SK-MEL-5 (cell line): ENCODE measurements at places on chromosomes 11 and 22. TPM values are rescaled to one million over a fixed set of nuclear protein-coding genes. Genes with fewer than 3 reads are reported as not detected.

- no peak for DNase-seq
Measured at GRCh38 chr11:126997196-126997595, 3.4 kb downstream of the KIRREL3 start.

- no peak for DNase-seq
Measured at GRCh38 chr11:90124371-90124770, 10.1 kb upstream of the NAALAD2 start.

- no peak for DNase-seq
Measured at GRCh38 chr11:91694331-91694730, 530.3 kb upstream of the FAT3 start.

Gene DDTL
- 1.6 and 1.8 TPM in 2 replicates for total RNA-seq

Gene OLFML1
- not detected in 2 replicates for total RNA-seq

- no peak for DNase-seq
Measured at GRCh38 chr22:39147335-39148025, 5.0 kb downstream of the CBX7 start.

DNA sequence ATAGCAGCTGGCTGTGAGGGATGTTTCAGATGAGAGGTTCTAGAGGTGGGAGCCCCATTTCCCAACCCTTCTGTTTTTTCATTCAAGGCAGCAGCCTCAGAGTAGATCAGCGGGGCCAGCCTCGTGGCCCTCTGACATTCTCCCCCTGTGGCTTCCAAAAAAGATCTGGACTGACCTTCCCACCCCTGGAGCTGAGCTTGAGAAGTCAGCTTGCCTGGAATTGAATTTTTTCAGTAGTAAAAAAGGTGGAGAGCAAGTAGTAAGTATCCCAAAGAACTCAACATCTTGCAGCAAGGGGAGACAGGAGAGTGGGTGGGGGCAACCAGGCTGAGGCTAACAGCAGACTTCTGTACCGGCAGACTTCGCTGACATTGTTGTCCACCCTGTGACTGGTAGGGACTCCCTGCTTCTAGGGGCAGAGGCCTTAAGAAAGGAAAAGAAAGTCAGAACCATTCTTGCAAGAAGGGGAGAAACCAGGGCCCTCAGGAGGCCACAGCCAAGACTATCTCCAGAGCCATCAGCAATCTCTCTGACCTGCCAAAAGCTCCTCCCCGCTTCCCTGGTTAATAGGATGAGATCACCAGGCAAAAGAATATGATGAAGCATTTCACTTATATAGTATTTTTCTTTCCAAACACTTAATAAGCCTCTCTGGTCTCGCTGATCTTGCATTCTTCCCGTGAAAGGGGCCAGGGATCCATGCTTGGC is 2.0 kb upstream of the GRIK4 start:
- DNase-seq, result no peak

Gene CCDC73
- not detected in 2 replicates for total RNA-seq

Gene OR52I1
- not detected in 2 replicates for total RNA-seq

GRCh38 chr11:57394203-57394965 is 3.9 kb upstream of the PRG2 start:
- no peak for DNase-seq

DNA sequence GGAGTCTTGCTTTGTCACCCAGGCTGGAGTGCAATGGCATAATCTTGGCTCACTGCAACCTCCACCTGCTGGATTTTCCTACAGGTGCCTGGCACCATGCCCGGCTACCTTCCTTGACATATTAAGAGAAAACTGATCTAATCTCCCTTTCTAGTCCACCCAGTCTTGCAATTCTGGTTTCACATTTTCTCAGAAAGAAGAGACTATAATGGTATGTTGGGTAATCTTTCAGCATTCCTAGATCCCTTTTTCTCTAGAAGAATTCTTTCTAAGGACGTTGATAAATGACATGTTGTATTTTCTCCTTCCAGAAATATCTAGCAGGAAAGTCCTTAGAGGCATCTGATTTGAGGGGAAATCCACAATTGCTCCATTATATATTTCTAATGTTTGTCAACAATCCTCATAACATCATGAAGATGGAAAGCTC is 10.4 kb upstream of the HSPA8 start:
- no peak for DNase-seq

- peak; percentile 22 for DNase-seq
Measured at GRCh38 chr11:104582431-104582830, 315.8 kb downstream of the CASP12 start.

- no peak for DNase-seq
Measured at GRCh38 chr22:27625769-27626674, 175.5 kb downstream of the MN1 start.

Gene ARHGAP42
- total RNA-seq, result 18.3 and 19.3 TPM in 2 replicates

GRCh38 chr22:39925909-39926679 is 25.2 kb downstream of the GRAP2 start:
- no peak for DNase-seq

DNA sequence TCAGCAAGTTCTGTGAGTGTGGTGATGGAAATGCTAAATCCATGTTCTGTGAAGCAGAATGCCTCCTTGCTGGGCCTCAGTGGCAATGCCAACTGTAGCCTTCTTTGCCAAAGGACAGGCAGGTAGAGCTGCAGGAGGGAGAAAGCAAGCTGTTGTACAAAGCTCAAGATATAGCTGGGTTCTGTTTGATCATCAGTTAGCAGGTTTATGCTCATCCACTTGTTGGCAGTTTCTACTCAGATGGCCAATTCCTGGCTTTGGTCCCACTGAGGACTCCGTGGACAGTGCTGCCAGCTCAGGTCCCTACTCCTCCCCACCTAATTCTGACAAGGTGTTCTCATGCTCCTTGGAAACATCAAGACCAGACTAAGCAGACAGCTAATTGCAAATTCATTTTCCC is 65.1 kb downstream of the PRSS23 start:
- DNase-seq, result no peak

Gene SCGB1D2
- 4.5 and 6.0 TPM in 2 replicates for total RNA-seq

Gene SART1
- 40.1 and 46.5 TPM in 2 replicates for total RNA-seq

Gene ABCC8
- 0.32 TPM in 1 of 2 replicates, not detected in the other for total RNA-seq

Gene MS4A15
- total RNA-seq, result not detected in 2 replicates

DNA sequence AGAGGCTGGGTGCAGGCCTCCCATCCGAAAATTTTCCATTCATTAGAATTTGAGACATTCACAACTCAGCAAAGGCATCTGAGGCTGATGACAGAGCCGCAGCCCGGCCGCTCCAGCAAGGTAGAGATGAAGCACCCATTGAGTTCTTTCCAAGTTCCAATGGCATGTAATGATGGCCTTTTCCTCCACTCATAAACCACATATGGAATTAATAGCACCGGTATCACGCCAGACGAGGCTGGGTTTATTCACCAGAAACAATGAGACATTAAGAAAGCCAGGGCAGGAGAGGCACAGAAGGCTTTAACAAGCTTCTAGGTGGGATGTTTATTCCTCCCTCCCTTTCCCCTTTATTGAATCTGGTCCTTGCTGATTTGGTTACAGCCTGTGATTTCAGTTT is 534.4 kb downstream of the MN1 start:
- no peak for DNase-seq

Gene C11orf42
- total RNA-seq, result not detected in 2 replicates

Gene TRABD
- total RNA-seq, result 29.6 and 30.2 TPM in 2 replicates

DNA sequence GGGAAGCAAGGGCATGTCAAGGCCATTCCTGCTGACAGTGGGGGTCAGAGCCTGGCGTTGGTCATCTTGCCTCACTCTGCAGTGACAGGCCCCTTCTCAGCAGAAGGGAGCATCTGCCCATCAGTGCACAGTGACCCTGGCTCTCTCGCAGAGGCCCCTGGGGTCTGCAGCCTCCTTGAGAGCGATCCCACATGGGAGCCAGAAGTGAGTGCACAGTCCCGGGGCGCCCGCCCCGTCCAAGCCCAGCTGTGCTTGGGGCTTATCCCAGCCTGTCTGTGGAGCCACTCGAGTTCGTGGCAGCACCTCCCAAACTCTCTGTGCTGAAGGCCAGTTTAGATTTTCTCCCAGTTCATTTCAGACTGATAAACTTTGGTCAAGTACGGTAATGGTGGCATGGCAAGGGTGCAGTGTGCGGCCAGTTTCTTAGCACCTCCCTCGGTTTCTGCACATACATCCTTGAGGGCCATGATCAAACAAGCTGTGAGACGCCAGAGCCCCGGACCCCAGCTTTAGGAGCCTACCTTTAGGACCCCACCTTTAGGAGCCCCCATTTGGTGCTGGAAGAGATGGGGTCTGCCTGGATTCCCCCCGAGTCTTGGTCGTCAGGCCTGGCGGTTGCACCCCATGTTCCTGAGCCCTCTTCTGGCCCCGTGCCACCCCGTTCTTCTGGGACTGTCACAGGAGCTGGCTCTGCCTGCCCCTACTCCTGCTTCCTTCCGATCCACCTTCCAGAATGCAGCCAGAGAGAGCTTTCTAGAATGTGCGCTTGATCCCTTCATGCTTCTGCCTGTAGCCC is 369.4 kb downstream of the TBC1D22A start:
- DNase-seq, result no peak

Gene WEE1
- total RNA-seq, result 23.7 and 30.1 TPM in 2 replicates

GRCh38 chr11:70551351-70552166 is 153.2 kb downstream of the CTTN start:
- no peak for DNase-seq

DNA sequence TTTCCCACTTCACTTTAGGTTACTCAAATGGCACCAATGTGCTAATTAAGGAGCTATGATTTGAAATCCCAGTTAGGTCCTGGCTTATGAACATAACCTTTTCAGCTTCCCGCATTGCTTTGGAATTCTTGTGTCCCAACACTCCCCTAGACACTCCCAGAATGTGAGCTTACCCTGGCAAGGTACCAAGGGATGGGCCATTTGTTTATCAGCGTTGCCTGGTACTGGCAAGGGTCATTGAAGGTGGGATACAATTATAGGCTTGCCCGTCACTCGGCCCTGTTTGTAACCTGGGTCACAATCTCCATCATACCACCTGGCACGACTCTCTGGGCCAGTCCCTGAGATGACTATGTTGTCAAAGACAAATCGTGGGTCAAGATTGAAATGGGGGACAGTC is 5.4 kb downstream of the CSRP3 start:
- DNase-seq, result no peak

Gene DNHD1
- total RNA-seq, result 1.5 and 2.8 TPM in 2 replicates

DNA sequence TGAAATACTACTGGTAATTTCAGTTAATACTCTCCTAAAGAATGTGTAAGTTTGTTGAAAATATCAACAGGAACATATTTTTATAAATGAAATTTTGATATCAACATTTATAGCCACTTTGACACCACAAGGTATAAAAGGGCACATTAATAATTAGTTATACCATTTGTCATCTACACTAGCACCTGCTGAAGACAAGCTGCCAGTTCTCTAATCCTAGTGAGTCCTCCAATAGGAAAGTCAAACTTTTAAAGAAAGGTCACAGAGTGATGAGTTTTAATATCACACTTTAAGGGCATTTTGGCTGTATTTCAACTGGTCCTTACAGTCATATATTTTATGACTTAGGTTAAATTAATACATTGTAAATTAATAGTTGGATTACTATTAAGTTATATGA is 52.3 kb downstream of the APOL5 start:
- DNase-seq, result no peak

- peak; percentile 74 for DNase-seq
Measured at GRCh38 chr11:115324581-115325432, 179.4 kb downstream of the CADM1 start.

Gene IGSF9B
- total RNA-seq, result 0.61 and 1.4 TPM in 2 replicates

GRCh38 chr11:1359556-1359955 is 30.2 kb upstream of the BRSK2 start:
- no peak for DNase-seq

GRCh38 chr11:38498721-38499120 is 1900.7 kb upstream of the RAG2 start:
- DNase-seq, result no peak

DNA sequence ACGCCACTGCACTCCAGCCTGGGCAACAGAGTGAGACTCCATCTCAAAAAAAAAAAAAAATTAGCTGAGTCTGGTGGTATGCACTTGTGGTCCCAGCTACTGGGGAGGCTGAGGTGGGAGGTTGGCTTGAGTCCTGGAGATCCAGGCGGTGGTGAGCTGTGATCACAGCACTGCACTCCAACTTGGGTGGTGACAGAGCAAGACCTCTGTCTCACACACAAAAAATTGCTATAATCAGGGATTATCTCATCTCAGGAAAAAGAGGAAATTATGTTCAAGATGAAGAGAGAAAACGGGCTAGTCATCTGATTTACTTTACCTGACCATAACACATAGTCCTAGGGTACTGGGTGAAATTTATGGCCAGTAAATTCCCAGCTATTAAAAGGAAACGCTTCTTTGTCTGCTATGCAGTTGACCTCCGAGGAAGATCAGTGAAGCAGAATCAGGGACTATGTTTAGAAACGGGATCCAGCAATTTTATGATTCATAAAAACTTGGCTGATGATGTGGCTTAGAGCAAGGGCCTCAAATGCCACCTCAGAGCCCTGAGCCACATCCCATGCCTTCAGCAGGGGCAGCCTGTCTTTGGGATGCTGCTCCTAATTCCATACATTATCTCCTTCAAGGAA is 386.2 kb downstream of the NTM start:
- DNase-seq, result no peak

Gene GP1BB
- total RNA-seq, result 1.5 and 1.6 TPM in 2 replicates

DNA sequence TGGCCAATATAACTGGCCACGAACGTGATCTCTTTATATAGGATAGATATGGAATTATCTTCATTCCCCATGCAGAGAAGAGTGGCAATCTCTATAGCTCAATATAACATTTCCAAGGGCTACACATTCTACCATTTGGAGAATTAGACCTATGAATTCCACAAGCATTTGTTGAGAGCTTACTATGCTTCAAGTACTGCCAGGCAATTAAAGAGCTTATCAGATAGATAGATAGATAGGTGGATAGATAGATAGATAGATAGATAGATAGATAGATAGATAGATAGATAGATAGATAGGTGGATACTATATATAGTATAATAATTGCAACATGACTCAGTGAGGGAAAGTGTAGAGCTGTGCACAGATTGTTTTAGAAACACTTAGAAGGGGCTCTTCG is 1.5 kb upstream of the OR6X1 start:
- no peak for DNase-seq

DNA sequence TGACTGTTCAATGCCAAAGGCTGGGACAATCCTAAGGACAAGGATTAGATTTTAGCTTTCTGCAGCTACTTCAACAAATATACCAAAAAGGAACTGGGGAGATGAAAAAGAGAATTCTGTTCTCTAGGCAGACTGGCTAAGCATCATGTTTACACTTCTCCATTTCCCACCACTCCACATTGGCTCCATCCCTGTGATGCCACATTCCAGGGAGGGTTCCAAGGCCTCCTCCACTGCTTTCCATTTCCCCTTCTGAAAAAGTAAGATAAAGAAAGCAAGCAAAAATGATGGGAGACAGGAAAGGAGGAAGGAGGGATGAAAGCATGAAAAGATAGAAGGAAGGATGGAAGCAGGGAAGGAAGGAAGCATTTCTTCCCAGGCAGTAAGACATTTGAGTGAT is 315.8 kb downstream of the BLID start:
- DNase-seq, result no peak

Gene ZC3H12C
- total RNA-seq, result 8.9 and 9.8 TPM in 2 replicates

GRCh38 chr11:46541593-46542371 is 52.0 kb downstream of the AMBRA1 start:
- no peak for DNase-seq
